ENCODE measurements at places on chromosomes 3 and 15.

GRCh38 chr3:136994772-136995516, 37.2 kb downstream of the IL20RB start:
- peak; percentile 8 for DNase-seq

- DNase-seq = no peak
These were observed 384.1 kb downstream of the PLOD2 start for GRCh38 chr3:145776782-145777408.

GRCh38 chr3:12503126-12503957, 19.1 kb downstream of the TSEN2 start:
- peak; percentile 54 for DNase-seq

DNA sequence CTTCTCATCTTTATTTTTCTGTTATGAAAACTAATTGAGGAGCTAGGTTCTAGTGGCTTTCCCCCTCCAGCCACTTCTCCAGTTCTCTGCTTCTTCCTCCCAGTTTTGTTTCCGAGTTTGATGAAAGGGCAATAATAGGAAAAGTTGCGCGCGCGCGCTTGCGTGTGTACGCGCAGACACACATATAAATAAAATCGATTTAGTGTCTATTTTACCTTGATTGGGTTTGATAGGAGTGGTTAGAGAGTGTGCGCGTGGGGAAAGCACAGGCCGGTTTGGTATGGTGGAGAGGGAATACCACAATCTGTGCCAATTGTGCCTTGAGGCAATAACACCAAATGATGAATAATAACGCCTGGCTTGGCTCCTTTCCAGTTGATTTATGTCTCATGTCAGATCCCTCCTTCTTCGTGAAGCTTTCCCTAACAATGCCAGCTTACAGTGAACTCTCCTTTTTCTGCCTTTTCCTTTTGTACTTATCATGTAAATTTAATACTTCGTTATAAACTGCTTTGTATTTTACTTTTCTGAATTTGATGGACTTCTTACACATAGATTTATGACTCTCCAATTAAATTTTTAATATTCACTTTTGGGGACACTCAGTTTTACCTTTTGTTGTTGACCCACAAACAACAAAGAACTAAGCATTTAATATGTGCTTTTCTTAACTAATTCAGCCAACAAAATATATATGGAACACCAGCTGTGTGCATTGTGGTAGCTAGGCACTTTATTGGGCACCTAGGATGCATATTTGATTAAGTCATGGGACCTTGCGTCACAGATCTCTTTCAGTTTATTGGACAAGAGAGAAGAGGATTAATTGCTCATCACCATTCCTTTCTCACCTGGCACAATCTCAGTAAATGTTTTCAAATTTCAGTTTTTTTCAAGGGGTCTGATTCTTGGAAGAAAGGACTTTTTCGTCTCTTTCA, 1.7 kb downstream of the TIPARP start:
- DNase-seq = peak; percentile 85

DNA sequence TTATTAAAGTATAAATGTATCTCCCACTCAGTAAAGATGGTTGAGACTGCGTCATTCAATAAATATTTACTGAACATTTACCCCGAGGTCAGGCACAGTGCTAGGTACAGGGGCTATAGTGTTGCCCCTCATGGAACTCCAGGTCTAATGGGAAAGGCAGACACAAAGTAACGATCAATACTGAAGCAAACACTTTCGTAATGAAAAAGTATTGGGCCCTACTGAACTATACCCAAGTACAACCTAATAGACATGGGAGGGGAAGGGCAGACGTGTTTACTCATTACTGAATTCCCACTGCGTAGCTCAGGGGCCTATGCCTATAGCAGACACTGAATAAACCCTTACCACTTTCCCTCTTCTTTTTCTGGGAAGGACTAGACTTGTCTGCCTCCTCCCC, 56.9 kb downstream of the KLHL6 start:
- no peak for DNase-seq

DNA sequence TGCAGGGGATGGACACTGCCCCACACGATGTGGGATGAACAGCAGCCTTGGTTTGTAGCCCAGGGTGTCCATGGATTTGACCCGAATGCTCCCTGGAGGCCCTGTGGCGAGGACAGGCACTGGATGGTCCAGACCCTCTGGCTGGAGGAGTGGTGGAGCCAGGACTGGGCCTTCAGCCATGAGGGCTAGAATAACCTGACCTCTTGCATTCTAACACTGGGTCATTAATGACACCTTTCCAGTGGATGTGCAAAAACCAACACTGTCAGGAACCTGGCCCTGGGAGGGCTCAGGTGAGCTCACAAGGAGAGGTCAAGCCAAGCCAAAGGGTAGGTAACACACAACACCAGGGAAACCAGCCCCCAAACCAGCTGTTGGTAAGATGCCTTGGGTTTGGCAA, 51.4 kb downstream of the OXNAD1 start:
- DNase-seq = no peak

DNA sequence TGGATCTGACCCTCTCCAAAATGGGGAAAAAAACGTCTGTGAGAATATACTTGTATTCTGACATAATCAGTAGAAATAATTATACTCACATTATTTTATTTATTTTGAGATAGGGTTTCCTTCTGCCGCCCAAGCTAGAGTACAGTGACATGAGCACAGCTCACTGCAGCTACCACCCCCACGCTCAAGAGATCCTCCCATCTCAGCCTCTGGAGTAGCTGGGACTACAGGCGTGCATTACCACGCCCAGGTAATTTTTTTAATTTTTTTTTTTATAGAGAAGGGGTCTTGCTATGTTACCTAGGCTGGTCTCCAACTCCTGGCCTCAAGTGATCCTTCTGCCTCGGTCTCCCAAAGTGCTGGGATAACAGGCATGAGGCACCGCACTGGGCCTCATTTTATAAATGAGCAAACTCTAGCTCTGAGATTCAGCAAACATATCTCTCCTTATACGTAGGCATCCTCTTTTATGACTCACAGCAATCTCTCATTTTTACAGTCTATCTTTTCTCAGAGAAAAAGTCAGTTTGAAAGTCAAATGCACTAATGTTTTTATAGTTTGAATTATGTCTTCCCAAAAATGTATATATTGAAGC, 989 bp upstream of the VGLL3 start:
- no peak for DNase-seq

GRCh38 chr15:79834495-79834894, 62.3 kb downstream of the MTHFS start:
- DNase-seq = peak; percentile 16

GRCh38 chr3:126329927-126330725, 27.1 kb downstream of the KLF15 start:
- DNase-seq = no peak

- no peak for DNase-seq
These were observed 59.4 kb upstream of the CD96 start for GRCh38 chr3:111482574-111482973.

GRCh38 chr15:89665449-89666181, 10.3 kb upstream of the KIF7 start:
- peak; percentile 15 for DNase-seq

DNA sequence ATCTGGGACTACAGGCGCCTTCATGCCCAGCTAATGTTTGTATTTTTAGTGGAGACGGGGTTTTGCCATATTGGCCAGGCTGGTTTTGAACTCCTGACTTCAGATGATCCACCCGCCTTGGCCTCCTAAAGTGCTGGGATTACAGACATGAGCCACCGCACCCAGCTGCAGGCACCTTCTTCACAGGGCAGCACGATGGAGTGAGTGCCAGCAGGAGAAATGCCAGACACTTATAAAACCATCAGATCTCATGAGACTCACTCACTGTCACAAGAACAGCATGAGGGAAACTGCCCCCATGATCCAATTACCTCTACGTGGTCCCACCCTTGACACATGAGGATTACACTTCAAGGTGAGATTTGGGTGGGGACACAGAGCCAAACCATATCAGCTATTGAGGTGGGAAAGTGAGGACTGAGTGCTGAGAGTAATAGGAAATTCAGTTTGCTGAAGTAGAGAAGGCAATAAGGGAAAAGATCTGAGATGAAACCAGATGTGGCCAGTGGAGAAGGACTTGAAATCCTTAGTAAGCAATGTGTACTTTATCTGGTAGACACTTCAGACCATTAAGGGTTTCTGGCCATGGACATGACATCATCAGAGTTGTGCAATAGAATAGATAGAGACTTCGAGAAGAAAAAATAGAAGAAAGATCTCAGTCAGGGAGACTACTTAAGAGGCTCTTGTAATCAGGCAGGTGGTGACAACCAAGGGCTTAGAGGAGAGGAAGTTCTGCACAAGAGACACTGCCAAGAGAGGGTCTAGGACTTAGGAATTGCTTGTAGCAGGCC, 18.1 kb upstream of the ATP13A5 start:
- DNase-seq = no peak

DNA sequence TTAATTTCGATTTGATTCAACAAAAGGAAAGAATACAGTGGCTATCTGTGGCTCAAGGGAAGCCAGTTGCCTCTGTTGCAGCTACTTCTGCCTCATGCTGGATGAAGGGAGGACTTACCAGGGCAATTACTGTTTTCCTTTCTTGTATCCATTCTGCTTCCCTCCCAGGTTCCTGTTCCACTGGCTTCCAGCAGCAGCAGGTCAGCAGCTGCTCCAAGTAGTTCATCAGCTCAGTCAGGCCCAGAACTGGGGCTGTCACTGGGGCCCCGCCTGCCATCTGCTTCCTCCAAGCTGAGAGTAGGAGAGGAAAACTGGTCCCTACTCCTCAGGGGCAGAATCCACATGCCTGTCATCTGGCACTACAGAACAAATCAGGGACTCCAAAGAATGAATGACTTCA, 48.6 kb upstream of the ULK4 start:
- no peak for DNase-seq

DNA sequence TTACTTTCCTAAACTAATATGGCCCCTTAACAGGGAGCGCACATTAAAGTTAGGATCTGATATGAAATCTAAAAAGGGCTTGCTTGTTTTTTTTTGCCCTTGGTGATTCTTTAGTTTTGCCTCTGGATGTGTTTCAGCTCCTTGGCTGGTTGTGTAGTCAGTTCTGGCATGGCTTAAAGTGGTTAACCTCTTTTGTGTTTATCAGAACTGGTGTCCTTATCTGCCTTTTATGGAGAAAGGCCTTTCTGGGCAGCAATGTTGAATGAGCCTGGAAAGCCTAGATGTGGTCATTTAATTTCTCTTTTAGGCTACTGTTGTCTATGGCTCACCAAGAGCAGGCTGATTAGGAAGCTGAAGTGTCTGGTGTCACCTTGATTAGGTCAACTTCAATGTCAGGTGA, 254.5 kb upstream of the ROPN1 start:
- no peak for DNase-seq

GRCh38 chr15:77173487-77173886, 102.6 kb upstream of the TSPAN3 start:
- no peak for DNase-seq

DNA sequence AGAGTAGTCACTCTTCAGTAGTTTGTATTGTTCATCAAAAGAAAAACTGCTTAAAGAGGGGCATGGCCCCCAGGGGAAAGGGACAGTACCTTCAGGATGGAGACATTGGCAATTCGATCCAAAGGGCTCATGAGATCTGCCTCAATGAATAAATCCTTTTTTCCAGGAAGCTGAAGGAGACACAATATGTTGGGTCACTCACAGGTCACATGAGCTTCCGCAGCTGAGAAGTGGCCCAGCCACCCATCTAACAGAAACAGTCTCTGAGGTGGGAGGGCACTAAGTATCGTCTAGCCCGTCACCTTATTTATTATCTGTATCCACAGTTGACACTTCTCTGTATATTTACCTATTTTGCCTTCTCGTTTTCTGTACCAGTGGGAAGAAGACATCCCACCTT, 4.7 kb downstream of the VPS33B start:
- no peak for DNase-seq

DNA sequence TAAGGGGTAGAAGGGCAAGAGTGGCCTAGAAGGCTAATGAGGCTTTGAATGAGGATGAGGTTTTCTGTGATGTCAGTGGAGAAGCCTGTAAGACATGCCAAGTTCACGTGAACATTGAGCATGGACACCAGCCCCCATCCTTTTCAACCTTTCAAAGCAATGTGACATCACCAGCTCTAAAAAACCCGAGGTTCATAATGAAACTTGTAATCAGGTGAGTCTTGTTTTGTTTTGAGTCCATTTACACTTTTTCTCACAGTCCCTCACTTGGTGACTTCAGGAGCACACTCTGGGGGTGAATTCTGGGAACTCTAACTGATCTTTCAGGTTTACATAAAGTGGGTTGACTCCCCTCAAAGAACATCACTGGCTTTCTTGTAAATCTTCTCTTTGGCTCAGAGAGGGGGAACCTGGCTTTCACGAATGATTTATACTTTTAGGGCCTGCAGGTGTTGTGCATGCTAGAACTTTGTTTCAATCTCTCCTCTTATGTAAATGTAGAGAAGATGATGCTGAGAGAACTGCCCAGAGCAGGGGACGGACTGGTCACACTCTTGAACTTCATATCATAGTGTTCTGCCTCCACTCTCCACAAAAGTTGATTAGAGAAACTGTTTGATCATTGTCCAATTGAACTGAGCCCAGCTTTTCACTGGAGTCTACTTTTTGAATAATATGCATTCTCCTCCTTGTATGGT, 224.7 kb upstream of the SATB1 start:
- no peak for DNase-seq

GRCh38 chr3:17882981-17883380, 140.6 kb upstream of the TBC1D5 start:
- no peak for DNase-seq

GRCh38 chr15:63668601-63669000, 71.4 kb downstream of the FBXL22 start:
- no peak for DNase-seq

DNA sequence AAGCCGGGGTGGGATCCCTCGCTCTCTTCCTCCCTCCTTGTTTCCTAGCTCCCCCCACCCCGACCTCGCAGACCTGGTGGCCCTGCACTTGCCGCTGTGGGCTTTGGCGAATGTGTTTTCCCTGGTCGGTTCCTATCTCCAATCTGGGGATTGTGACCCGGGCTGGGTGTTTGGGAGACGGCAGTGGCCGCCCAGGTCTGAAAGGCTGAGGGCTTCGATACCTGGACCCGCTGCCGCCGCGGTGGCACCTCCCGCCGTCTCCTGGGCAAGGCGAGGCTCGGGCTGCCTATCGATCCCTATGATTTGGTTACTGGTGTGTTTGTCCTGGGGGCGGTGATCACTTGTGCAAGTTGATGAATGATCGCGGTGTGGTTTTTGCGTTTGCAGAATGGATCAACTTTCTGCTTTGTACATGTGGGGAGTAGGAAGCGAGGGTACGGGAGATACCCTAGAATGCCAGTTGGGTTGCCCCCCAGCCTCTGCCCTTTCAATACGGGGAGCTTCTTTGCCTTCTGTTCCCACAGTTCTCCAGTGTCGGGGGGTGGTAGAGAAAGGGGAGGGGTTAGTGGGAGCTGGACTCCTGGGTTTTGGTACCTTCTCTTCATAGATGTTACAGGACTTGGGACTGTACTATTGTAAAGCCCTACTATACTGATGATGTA, 3.0 kb downstream of the BBX start:
- DNase-seq = no peak

- no peak for DNase-seq
These were observed 939.2 kb downstream of the NAALADL2 start for GRCh38 chr3:175798326-175798725.

DNA sequence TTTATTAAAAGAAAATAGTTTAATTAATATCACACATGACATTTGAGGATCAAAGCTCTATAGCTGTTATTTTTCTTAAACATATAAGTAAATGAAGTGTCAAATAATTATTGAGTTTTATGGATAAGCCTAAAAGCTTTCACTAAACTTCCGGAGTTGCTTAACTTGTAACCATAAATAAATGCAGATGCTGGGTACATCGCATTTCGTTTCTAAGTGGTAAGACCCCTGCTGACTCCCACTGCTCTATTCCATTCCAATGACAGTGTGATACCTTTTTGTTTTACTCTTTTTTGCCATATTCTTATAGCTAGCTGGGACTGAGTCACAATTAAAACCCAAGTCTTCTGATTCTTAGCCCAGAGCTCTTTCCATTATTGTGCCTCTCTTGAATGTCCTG, 411.1 kb downstream of the SOX2 start:
- DNase-seq = no peak

Measured in CD14-positive monocyte (primary cell).